ENCODE measurements at places on chromosomes 11 and 22.

DNA sequence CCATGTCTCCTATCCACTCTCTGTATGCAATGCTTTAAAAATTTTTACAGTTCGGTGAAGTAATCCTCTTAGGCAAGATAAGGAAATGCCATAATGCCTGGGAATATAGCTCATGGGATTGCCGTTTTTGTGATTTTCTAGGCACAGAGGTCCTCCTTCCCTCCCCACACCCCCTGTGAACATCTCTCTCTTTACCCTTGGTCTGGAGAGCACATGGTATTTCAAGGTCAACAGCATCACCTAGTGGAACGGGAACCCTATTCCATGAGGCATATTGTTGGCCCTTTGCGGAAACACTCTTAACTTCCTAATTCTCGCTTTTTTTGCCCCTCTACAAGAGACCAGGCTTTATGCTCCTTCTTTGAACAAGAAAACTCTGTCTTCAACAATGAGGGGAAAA, 8.8 kb downstream of the NXPE4 start:
- no peak for DNase-seq

GRCh38 chr11:125585487-125585886, 7.2 kb upstream of the STT3A start:
- no peak for DNase-seq

DNA sequence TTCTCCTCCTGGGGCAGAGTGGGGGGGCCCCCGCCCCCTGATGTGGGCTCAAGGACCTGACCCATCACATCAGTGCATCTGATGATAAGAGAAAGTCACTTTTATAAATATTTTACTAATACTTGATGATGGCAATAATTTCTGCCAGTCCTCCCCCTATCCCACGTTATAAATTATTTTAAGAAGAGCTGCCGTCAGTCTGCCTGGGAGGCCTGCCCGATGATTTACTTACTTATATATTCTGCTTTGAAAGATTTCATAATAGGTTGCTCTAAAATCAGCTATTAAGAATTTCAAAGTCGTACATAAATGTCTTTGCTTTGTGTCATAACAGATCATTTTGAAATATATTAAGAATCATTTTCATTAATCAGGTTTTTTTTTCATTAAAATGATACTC, 58.8 kb downstream of the MYO18B start:
- no peak for DNase-seq

DNA sequence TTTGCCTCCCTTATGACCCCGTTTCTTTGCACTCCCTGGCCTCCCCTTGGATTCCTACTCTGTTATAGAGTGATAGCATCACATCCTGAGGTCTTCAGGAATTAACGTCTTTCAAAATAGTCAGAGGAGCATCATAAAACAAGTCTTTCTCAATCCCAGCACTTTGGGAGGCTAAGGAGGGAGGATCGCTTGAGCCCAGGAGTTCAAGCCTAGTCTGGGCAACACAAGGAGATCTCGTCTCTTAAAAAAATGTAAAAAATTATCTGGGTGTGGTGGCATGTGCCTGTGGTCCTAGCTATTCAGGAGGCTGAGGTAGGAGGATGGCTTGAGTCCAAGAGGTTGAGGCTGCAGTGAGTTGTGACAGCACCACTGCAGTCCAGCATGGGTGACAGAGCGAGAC, 68.7 kb upstream of the AMPD3 start:
- DNase-seq: no peak

DNA sequence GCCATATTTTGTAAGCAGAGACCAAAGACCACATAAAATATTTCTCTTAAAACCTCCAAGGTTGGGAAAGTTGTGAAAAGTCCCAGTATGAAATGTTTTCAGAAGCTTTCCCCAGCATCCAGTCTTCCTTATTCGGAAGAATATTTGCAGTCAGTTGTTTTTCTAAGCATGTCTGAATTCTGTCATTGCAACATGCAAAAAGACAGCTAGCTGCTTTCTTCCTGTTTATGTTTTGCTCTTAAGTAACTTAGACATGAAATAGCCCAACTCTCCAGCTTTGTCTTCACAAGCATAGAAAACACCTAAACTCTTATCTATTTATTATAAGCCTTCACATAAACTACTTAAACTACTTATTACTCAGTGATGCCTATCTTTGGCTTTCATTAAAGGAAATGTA, 57.9 kb upstream of the MMP13 start:
- DNase-seq: no peak

GRCh38 chr11:17924713-17925112, 88.1 kb downstream of the SERGEF start:
- no peak for DNase-seq

GRCh38 chr11:16999116-16999515, 15.1 kb downstream of the PLEKHA7 start:
- DNase-seq: no peak

DNA sequence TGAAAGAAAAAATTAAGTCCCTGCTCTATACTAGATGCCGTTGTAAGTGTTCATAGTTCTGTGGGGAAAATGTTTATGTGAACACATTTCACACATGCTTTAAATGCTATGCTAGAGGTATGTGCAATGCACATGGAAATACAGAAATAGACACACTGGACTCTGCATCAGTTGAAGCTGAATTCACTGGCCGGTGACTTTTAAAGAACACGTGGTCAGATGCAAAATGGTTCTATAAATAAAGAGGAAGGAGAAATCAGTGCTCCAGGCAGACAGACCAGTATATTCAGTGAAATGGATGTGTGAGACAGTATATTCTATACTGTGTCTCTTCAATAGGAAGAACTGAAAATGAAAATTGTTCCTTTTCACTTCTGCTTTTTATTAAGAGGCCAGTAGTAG, 29.9 kb downstream of the TRPC6 start:
- no peak for DNase-seq

GRCh38 chr11:122025757-122026156, 90.3 kb downstream of the BLID start:
- DNase-seq: no peak

- no peak for DNase-seq
Observed at GRCh38 chr11:12112750-12113149, 2.4 kb downstream of the MICAL2 start.

- no peak for DNase-seq
Observed at GRCh38 chr11:66313321-66314185, 3.3 kb downstream of the CD248 start.

DNA sequence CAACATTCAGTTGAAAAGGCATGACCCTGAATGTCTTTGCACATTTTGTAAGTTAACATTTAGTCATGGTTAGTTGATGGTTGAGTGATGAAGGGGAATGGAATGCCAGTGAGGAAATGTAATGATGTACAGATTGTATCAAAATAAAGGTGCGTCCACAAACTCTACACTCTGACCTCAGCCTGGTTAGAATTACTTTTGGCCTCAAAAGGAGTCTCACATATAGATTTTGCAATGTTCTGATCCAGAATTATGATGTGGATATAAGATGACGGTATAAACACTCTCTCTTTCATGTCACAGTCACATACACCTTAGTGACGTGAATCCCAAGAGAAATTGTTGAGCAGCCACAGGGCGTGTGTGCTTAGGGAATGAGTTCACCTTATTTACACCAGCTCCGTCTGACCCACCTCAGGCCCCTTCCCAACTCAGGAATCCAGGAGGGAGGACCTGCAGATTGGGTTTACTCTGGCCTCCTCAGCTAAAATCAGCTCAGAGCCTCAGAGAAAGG, 100.1 kb downstream of the RDX start:
- no peak for DNase-seq

GRCh38 chr11:21110415-21110814, 441.0 kb downstream of the NELL1 start:
- no peak for DNase-seq

- DNase-seq: no peak
Observed at GRCh38 chr11:78577495-78577894, 2.8 kb upstream of the NARS2 start.

DNA sequence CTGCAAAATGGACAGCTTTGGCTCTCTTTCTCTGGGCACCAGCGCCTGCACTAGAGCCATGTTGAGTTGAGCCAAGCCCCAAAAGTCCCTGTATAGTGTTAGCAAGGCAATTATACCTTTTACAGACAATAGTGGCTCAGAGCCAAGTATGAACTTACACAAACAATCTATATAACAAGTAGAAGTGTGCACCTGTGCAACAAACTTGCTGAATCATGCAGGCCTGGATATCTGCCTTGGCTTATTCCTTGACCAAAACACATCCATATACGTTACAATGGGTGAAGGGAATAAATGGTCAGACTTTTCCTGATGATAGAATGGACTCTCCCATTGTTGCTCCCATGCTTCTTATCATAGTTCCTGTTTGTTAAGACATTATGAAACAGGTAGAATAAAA, 3.8 kb upstream of the OR52I2 start:
- no peak for DNase-seq

- no peak for DNase-seq
Observed at GRCh38 chr11:117872975-117873827, 3.3 kb downstream of the FXYD6 start.

DNA sequence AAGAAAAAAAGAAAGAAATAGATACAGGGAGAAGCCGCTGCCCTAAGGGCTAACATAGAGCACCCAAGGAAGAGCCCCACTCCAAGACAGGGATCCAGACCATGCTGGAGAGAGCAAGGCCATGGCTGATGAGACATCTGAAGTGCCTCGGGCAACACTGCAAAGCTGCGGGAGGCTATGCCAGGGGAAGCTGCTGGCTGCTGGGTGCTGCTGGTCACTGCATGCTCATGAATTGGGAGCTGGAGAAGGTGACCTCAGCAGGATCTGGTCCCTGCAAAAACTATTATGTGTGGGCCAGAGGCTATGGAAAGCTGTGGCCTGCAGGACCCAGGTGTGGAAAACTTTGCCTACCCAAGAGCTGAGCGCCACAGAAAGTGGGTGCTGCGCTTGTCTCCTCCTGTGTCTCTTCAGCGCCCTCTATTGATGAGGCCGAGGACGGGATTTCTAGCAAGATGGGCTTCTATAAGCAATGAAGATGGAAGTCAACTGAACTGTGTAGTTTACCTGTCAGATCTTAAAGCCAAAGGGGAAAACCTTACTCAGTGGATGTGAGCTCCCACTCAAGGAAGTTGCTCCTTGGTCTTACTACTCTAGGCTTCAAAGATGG, 17.3 kb upstream of the SLC29A2 start:
- peak; percentile 62 for DNase-seq

- DNase-seq: no peak
Observed at GRCh38 chr11:69644962-69645675, 4.2 kb downstream of the CCND1 start.

GRCh38 chr11:36399236-36399635, 103.1 kb downstream of the PRR5L start:
- DNase-seq: no peak

- no peak for DNase-seq
Observed at GRCh38 chr11:95232666-95233065, 1.7 kb upstream of the SESN3 start.

GRCh38 chr11:124863137-124863825, 2.0 kb upstream of the ROBO3 start:
- DNase-seq: no peak

- no peak for DNase-seq
Observed at GRCh38 chr11:129457321-129457720, 81.7 kb downstream of the BARX2 start.

DNA sequence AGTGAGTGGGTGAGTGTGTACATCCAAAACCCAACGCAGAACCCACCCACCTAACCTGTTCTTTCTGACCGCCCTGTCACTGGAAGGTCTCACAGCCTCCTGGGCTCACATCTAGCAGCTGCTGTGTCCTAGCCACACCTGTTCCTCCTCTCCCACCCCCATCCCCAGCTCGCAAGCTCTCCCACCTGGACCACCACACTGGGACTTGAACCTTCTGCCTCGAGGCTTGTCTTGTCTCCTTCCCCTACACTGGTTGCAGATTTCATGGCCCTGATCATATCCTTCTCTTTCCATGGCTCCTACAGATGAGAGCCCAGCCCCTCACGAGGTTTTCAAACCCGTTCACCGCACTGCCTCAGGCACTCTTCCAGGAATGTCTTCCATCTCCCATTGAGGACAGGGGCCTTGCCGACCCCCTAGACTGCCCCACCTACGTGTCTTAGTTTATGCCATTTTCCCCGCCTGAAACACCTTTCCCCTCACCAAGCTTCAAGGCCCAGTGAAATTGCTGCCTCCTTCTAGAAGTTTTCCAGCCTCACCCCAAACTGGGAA, 6.7 kb downstream of the IFITM10 start:
- no peak for DNase-seq

DNA sequence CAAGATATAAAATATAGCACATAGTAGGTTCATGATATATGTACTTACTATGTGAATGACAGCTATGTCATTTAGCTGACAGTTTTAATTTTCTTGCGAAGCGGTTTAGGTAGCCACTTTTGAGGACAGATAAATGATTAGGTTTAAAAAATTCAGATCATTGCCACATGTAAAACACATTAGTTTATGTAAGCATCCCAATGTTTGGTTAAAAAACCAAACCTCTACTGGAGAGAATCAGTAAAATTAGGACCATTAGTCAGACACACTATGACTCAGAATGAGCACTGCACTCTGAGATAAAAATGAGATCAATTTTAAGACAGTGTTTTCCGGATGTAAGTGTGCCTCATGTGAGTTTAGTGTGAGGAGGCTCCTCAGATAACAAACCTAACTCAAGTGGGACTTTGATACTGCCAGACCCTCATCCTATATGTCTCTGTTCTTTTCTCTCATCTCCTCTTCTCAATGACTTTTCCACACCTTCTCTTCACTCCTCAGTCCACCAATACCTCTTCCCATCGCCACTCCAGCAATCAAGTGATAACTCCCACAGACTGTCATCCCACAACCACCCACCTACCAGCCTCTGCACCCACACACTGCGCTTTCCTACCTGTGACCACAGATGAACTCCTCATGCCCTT, 6.8 kb upstream of the OR2AT4 start:
- no peak for DNase-seq

GRCh38 chr11:110966131-110966530, 253.9 kb upstream of the ARHGAP20 start:
- DNase-seq: no peak

- no peak for DNase-seq
Observed at GRCh38 chr11:68532727-68533369, 72.3 kb downstream of the PPP6R3 start.

DNA sequence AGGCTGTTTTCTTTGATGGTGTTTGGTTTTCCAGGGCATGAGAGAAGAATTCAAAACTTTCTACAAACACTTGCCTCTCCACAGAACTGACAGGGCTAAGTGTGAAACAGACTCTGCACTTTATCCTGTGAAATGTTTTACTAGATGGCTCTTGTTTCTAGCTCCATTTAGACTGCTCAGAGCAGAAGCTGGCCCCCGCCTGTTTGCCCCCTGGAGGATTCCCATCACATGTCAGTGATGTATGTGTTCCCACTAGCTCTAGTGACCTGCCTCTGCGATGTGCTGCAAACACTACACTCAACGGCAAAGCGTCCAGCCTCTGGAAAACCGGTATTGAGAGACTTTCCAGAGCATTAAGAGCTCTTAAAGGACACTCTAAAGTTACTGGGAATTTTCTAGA, 41.4 kb upstream of the PCF11 start:
- no peak for DNase-seq

DNA sequence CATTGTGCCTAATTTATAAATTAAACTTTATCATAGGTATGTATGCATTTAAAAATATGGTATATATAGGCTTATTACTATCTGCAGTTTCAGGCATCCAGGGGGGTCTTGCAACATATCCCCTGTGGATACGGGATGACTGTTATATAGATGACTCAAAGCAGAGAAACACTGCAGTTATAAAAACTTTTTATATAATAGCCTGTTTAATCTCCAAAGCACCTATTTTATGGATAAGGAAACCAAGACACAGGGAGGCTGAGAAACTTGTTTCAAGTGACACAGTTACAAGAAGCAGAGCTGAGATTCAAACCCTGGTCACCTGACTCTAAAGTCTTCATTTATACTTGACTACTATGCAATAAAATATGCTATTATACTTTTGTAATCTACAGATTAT, 897.7 kb downstream of the KCNA4 start:
- DNase-seq: no peak

- DNase-seq: no peak
Observed at GRCh38 chr11:45053736-45054446, 92.5 kb upstream of the PRDM11 start.
